ENCODE measurements at places on chromosomes 13 and 19.

DNA sequence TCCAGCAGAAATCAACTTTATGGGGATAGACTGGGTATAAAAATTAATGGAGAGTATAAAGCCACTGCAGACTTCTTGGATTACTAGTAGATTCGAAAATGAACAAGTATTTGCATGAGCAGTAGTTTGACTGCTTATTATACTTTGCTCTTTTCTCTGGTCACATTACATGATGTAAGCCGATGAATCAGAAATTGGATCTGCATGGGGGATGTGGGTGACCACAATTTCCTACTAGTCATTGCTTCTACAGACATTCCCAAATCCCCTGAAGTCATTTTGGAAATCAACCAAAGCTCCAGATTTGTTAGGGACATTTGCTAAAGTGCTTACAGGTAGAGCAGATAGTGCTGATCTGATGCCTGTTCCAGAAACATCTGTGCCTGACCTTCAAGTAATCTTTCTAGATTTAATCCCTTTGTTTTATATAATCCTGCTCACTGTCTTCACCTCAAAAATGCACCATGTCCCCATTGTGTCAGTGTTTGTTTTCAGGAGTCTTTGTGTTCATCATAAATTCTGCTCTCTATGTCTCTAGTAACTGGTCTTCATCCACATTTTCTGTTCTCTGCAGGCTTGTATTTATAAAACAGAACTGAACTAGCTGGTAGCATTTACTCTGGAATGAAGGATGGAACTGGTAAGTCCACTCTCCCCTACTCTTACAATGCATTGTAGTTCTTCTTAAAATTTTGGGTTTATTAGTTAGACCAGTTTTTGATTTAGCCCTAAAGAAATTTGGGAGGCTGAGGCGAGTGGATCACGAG lies 201.5 kb upstream of the CSNK1A1L start:
- DNase-seq: no peak

DNA sequence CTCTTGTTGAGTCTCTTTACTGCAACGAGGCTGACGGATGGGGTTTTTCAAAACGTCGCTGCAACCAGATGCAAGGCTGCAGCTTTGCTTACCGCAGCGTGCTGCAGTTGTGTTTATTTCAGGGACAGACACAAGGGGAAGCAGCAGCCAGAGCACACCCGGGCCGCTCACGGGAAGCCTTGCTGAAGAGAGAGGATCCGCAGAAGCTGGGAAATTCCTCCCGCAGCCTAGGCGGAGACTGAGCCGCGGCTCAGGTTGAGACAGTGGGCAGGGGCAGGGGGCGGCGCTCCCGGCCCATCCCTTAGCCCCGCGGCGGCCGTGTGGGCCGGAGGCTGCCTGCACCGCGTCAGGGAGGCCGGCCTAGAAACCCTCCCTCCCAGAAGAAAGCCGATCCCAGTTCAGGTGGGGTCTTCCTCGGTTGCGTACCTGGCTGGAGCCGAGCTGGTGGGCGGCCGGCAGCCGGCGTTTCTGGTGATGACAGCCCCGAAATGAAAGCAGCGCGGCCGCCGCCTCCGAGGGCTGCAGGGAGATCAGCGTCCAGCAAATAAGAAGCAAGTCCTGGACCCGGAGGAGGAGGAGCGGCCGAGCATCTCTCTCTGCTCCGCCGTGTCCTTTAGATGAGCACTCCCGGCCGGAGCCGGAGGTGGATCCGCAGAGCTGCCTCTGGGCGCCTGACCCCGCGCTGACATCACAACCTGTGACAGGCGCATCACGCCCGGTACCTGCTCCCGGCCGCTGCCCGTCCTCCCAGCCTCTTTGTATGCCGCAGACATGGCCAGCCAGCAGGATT lies at the start of gene FRY:
Gene FRY, plus strand, starts transcription at position 750 of the 790 bp plus-strand sequence. Its CDS starts 22 bp downstream, at position 772.
- no peak for DNase-seq

- no peak for DNase-seq
These were observed 1793.2 kb upstream of the PCDH20 start for GRCh38 chr13:63208826-63209225.

DNA sequence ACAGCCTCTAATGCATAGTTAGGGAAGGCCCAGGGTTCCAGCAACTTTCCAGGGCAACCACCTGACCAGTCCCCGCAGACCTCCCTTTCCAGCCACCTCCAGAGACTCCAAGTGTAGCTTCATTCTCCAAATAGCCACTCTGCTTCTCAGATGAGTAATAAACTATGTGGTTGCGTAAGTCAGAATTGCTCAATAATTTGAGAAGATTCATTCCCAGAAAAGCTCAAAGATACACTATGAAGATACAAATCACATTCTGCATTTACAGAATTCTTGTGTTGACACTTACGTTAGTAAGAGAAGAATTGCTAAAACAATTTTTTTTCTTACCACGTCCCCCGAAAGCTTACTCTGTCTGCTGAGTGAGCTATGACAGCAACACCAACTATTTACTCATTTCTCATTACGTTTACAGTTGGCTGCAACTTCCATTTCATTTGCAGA lies 8.2 kb upstream of the LATS2 start:
- no peak for DNase-seq

- no peak for DNase-seq
These were observed 10.7 kb upstream of the TMEM255B start for GRCh38 chr13:113748101-113748861.

DNA sequence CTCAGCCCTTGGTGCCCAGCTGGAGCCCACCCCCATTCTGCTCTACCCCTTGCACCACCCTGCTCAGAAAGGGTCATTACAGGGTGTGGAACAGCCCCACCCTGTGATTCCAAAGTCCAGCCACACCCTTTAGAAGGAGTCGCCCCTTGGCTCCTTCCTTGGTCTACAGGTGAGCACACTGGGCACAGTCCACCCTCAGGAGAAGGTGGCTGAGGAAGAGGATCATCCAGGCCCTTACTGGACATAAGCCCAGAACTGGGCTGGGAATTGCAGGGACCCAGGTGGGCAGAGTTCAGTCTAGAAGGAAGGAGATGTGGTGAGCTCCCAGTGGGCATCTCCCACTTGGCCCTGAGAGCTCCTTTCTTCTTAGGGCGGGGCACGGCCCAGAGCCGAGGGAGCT lies 8.6 kb downstream of the SLC46A3 start:
- DNase-seq: no peak

- DNase-seq: no peak
These were observed 12.1 kb downstream of the HNRNPUL1 start for GRCh38 chr19:41276231-41276630.

DNA sequence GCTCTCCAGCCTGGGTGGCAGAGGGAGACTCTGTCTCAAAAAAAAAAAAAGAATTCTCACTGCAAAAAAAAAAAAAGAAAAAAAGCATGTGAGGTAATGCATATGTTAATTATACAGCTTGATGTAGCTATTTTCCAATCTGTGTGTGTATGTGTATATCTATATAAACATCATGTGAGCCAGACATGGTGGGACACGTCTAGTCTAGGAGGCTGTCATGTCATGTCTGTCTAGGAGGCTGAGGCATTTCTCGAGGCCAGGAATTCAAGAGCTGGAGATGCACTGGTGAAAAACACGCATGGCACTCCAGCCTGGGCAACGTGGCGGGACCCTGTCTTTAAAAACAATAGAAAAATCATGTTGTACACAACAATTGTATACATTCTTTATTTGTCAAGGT lies 6.9 kb upstream of the SBK3 start:
- no peak for DNase-seq
